Omental fat pad (tissue), 4 donors: ENCODE measurements at places on chromosomes 16 and 17. TPM values are rescaled to one million over a fixed set of nuclear protein-coding genes. Genes with fewer than 3 reads are reported as not detected.

The SAMD14 gene
- not detected for total RNA-seq

The CDRT15L2 gene
- not detected for total RNA-seq

The ODAD4 gene
- 0.96 TPM for total RNA-seq

The APOH gene
- total RNA-seq: not detected

The ENPP7 gene
- total RNA-seq: not detected

The SLC26A11 gene
- 9.1 TPM for total RNA-seq

The SCGB1C2 gene
- total RNA-seq: not detected

DNA sequence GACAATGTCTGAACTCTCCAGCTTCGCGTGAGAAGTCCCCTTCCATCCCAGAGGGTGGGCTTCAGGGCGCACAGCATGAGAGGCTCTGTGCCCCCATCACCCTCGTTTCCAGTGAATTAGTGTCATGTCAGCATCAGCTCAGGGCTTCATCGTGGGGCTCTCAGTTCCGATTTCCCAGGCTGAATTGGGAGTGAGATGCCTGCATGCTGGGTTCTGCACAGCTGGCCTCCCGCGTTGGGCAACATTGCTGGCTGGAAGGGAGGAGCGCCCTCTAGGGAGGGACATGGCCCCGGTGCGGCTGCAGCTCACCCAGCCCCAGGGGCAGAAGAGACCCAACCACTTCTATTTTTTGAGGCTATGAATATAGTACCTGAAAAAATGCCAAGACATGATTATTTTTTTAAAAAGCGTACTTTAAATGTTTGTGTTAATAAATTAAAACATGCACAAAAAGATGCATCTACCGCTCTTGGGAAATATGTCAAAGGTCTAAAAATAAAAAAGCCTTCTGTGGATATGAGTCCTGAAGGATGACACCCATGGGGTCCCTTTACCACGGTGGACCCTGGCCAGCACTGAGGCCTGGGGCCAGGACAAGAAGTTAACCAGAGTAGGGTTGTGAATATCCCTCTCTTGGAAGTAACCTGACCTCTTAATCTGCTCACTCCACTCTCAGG lies 10.5 kb upstream of the ITGAD start:
- DNase-seq: no peak

DNA sequence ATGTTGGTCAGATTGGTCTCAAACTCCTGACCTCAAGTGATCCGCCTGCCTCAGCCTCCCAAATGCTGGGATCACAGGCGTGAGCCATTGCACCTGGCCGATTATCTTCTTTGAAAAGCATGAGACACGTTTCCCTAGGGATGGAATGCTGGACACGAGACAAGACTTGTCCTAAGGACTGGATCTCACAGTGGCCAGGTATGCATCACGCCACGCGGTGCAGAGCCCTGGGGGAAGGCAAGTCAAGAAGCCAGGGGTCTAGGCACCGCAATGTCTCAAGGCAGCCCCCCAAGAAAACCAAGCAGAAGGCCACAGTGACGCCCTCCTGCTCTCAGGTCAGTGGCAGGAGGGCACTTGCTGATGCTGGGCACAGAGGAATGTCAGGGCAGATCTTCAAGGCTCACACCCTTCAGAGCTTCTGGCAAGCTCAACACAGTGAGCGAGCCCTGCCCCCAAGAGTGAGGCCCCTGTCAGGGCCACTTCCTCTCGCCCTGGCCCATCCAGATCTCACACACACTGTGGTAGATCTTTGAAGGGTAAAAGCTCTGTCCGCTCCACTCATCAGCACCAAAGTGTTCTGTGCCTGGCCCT lies 134.7 kb downstream of the ZNF778 start:
- no peak for DNase-seq

DNA sequence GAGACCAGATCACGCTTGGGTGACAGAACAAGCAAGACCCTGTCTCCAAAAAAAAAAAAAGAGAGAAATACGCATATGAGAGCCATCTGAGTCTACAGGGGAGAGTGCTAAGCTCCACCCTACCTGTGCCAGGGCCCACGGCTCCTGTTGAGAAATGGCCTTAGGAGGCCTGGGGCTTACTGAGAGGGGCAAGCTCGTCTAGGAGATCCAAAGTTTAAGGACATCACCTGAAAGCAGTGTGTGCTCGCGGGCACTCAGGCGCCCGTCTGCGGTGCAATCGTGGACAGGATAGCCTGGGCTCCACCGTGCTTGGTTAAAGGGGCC lies 14.5 kb upstream of the BAIAP2 start:
- no peak for DNase-seq

DNA sequence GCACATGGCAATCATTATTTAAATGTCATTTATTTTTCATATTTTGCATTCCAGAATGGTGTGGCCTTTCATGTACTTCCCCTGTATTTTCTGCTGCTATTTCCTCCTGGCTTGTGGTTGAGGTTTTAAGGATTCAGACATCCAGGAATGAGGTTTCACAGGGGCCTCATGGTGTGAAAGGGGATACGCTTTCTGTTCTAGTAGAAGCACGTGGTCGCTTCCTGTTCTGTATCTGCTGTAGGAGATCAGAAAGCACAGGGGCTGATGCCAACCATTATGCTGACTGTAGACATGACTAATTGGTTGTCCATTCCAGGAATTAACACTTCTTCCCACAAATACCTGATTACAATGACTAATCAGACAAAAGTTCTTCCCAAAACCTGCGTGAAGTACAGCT lies 405.9 kb downstream of the SHISA9 start:
- no peak for DNase-seq

DNA sequence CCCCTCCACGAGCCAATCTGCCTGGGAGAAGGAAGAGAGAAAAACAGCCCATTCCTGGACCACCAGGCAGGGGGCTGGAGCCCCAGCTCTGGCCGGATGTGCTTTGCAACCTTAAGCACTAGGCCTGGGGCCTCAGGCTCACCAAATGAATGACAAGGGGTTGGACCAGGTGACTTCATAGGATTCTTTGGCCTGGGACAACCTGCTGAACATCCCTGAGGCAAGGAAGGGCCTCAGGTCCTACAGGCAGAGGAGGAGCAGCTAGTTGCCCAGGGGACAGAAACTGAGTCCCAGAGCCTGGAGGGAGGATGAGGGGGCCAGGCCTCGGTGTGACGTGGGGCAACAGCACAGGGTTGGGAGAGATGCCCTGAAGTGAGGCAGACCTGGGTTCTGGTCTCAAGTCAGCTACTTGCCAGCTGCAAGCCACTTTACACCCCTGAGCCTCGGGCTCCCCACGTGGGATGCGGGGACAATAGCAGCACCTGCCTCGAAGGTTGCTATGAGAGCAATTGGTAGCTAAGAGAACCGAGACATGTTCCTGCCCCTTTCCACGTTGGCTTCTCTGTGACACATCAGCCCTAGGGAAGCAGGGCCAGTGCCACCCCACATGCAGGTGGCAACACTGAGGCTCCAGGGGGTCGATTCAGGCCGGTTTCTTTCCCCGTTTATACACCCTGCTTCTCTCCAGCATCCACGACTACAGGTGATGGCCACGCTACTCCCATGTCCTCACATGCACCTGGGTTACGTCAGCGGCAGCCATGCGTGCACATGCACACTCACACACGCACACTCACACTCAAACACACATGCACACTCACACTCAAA lies 42.6 kb downstream of the CFAP20 start:
- no peak for DNase-seq

- no peak for DNase-seq
Measured at GRCh38 chr17:64777415-64778239, 115.5 kb upstream of the SMURF2 start.

DNA sequence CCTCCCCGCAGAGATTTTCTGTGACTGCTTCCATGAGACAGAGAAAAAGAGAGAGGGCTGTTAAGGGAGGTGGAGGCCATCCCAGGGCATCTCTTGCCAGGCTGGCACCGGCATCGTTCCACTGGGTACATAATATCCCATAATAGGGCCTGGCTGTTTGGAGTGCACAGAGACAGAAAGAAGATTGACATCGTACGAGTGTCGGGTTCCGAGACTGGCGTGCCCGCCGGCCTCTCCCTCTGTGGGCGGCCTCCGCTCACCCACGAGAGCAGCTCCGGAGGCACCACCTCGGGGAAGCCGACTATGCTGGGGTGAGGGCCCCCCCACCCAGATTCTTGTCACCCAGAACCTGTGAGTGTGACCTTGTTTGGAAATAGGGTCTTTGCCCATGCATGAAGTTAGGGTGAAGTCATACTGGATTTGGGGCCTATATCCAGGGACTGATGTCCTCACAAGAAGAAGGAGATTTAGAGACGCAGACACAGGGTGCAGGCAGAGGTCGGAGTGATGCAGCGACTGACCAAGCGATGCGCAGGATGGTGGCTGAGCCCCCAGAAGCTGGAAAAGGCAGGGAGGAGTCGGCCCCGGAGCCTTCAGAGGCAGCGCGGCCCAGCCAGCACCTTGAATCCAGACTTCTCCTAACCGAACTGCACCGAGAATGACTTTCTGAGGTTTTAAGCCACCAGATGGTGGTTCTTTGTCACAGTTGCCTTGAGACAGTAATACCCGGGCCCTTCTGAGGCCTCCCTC lies 101.8 kb upstream of the CIBAR2 start:
- DNase-seq: no peak

DNA sequence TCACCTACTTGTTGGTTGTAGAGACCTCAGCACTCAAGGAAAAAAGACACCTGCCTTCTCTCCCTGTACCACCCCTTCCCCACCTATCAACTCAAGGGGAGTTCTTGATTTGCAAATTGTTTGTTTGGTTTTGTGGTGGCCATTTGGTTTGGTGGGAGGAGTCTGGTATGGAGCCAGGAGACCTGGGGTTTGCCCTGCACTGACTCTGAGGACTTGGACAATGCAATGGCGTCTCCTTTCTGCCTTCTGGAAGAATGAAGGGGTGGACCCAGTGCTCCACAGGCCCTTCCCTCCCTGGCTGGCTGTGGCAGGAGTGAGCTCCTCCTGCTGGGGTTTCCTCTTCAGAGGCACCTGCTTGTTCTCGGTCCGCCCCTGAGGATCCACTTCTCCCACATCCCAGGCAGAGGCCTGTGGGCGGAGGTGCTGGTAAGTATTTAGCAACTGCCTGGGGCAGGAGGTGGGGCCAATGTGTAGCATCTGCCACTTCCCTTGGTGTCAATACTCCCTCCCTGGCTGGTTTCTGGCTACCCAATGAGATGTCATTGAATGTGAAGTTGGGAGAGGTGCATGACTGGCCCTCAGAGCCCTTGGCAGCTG lies 164.5 kb downstream of the NTN1 start:
- DNase-seq: no peak

DNA sequence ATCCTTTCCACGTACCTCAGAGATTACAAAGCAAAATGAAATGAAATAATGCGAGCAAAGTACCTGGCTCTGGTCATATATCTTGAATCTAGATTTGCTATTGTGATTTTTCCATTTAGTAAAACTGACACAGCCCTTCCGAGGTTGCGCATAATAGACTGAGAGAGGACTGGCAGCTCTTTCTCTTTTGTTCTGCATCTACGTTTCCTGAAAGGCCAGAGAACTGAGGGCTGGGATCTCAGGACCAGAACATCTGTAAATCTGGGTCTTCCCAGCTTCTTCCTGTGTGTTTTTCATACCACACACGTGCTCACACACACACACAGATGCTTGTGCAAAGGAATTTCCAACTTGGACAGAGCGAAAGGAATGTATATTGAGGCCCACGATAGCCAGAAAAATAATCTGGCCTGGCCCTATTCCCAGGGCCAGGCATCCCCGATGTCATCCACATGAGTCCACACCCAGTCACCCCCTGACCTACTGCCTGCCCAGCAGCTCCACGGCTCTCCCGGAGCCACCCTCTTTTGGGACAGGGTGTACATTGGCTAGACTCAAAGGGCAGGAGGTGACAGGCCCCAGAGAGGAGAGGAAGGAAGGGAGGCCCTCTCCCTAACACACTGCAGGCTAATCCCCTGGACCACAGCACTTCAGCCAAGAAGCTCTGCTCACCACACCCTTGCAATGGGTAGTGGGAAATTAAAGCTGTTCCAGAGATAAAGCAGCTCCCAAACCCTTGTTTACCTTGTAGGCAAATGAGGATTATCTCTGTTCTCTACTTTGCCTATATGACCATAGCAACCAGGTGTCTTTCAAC lies 41.8 kb downstream of the NOL11 start:
- DNase-seq: no peak

GRCh38 chr17:61000911-61001310 lies 323.3 kb downstream of the BCAS3 start:
- DNase-seq: no peak

DNA sequence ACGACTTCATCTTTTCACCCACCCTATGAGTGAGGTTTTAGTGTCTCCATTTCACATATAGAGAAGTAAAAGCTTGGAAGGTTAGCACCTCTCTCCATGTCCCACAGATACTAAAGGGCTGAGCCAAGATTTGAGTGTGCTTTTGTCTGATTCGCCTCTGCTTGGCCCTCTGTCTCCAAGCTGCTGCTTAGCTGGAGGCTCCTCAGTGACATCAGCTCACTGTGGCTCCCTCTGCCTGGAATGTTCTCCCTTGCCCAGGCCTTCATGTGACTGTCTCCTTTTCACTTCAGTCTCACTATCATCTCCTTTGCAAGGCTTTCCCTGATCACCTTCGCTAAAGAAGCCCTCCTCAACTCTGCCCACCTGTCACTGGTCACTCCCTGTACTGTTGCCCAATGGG lies 84.5 kb upstream of the HSBP1 start:
- no peak for DNase-seq

DNA sequence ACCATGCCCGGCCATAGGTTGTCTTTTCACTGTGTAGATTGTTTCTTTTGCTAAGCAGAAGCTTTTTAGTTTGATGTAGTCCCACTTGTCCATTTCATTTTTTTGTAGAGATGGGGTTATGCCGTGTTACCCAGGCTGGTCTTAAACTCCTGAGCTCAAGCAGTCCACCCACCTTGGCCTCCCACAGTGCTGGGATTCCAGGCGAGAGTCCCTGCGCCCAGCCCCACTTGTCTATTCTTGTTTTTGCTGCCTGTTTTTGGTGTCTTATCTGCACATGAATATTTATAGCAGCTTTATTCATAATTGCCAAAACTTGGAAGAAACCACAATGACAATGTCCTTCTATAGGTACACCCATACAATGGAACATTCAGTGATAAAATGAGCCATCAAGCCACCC lies 18.8 kb upstream of the SBK1 start:
- DNase-seq: no peak

- peak; percentile 37 for DNase-seq
Measured at GRCh38 chr16:1414532-1415260, at the start of gene UNKL. UNKL (minus strand) TSS chr16:1414704; CDS start chr16:1414691, 13 bp downstream.

GRCh38 chr16:77424871-77425604 lies 9.8 kb downstream of the ADAMTS18 start:
- DNase-seq: no peak

GRCh38 chr17:57505841-57506773 lies 239.0 kb downstream of the CCDC182 start:
- no peak for DNase-seq

DNA sequence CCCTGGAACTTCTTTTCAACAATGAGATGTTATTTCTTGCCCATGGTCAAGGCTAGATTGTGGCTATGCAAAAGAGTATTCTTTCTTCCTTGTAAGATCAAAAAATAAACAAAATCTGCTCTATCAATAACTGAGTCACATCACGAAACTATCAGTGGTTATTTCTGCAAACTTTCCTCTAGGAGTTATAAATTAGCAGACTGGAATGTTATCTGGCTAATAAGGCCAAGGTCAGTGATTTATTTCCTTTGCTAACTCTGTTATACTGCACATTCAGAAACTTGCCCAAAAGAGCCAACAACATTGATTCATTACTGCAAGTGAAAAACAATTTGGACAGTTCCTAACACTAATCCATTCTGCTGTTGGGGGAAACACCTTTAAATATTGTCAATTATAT lies 5.0 kb downstream of the ARL6IP1 start:
- DNase-seq: no peak

- DNase-seq: no peak
Measured at GRCh38 chr16:10343124-10343760, 42.6 kb upstream of the ATF7IP2 start.
